ENCODE measurements at places on chromosomes 12 and 14. TPM values are rescaled to one million over a fixed set of nuclear protein-coding genes. Genes with fewer than 3 reads are reported as not detected.

Gene TAS2R46
- 0.97 TPM for total RNA-seq

Gene KCNC2
- not detected for total RNA-seq

Gene RNU4-1
- total RNA-seq = 1,846 TPM

Gene CDCA3
- 122 TPM for total RNA-seq

Gene TOMM20L
- total RNA-seq = not detected

Gene CLBA1
- total RNA-seq = 0.77 TPM

Gene STXBP6
- not detected for total RNA-seq

Gene SRGAP1
- not detected for total RNA-seq

Gene APAF1
- total RNA-seq = 28.3 TPM

Gene POTEM
- total RNA-seq = not detected

Gene BICDL1
- total RNA-seq = 65.9 TPM

Gene HOXC10
- total RNA-seq = not detected

Gene ADGRD1
- total RNA-seq = not detected

Gene GPR84
- 0.15 TPM for total RNA-seq

Gene PLCZ1
- total RNA-seq = not detected

Gene PLD4
- total RNA-seq = not detected

Gene IAPP
- total RNA-seq = not detected

Gene KRT71
- total RNA-seq = not detected

Gene ABCC9
- not detected for total RNA-seq

Gene ANO4
- total RNA-seq = not detected

Gene KRT8
- 0.57 TPM for total RNA-seq

Data from activated CD4-positive, alpha-beta T cell treated with anti-CD3 and anti-CD28 coated beads, Interleukin-2, amount 10 ng/mL, durations not matched to agents 7 days and 5 days (primary cell).